Natural killer cell treated with Interleukin-12 subunit alpha and Interleukin-12 subunit beta and Interleukin-15 and Interleukin-18, amount 100 ng/mL, for 72 hours (primary cell): ENCODE measurements at places on chromosomes 7 and 10.

GRCh38 chr7:8157296-8157695, 104.7 kb downstream of the ICA1 start:
- DNase-seq = no peak

DNA sequence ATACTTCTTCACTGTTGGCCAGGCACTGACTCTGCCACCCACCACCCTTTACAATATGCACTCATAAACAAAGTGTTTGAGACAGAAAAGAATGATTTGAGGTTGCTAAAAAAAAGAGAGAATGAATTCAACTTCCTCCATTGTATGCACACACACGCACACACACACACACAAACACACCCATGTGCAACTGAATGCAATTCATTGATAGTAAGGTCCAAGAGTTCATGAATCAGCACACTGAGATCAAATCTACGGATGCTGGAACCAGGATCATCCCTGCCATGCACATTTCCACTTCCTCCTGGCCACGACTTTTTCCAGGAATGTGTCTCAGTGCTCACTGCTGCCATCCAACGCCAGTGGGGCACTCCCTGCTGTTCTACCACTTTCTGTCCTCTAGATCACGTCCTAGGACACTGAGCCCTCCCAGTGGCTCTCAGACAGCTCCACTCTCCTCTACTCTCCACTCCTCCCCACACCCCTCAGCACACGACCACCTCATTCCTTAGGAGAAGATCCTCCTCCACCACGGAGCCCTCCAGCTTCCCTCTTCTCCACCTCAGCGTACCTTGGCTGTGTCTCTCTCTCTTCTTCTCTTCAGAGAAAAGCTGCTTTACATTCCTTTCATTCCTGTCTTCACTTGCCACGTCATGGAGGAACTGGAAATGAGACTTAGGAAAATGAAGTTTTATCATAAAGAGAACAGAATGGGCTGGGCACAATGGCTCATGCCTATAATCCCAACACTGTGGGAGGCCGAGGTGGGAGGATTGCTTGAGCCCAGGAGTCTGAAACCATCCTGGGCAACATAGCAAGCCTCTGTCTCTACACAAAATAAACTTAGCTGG, 12.0 kb upstream of the TMEM213 start:
- DNase-seq = no peak

- DNase-seq = no peak
Measured at GRCh38 chr10:97325754-97326153, 6.7 kb downstream of the FRAT1 start.

DNA sequence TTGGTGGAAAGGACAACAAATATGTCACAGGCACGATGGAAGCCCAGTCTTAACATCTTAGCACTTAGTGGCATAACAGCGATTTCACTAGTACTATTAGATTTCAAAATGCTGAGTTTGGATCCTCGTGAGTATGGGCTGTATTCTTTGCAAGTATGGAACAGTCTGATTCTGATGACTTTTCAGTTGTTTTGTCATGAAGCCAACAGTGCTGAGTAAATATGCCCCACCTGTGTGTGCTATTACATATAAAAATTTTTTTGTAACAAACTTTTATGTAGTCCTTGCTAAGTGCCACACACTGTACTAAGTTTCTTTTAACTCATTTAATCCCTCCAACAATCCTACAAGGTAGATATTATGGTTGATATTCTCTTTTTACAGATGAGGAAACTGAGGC, 30.8 kb downstream of the MTURN start:
- no peak for DNase-seq

- no peak for DNase-seq
Measured at GRCh38 chr7:120955577-120956149, 5.1 kb downstream of the ING3 start.

GRCh38 chr10:122051609-122052385, 62.8 kb downstream of the TACC2 start:
- DNase-seq = no peak

DNA sequence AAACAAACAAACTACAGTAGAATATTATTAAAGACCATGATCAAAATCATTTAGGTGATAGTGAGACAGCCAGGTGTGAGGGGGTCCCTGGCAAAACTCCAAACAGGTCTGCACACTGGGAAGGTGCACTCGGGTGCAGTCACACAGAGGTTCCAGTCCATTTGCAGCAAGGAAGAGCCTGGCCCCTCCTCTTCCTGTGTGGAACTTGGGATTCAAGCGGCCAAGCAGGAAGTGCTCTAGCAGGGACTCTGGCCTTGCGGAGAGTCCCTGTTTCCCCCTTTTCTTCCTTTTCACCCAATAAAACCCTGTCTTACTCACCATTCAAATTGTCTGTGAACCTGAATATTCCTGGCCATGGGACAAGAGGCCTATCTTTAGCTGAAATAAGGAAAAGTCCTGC, 181.8 kb downstream of the LRRTM3 start:
- no peak for DNase-seq

- DNase-seq = no peak
Measured at GRCh38 chr7:26782501-26782900, 81.9 kb downstream of the SKAP2 start.

DNA sequence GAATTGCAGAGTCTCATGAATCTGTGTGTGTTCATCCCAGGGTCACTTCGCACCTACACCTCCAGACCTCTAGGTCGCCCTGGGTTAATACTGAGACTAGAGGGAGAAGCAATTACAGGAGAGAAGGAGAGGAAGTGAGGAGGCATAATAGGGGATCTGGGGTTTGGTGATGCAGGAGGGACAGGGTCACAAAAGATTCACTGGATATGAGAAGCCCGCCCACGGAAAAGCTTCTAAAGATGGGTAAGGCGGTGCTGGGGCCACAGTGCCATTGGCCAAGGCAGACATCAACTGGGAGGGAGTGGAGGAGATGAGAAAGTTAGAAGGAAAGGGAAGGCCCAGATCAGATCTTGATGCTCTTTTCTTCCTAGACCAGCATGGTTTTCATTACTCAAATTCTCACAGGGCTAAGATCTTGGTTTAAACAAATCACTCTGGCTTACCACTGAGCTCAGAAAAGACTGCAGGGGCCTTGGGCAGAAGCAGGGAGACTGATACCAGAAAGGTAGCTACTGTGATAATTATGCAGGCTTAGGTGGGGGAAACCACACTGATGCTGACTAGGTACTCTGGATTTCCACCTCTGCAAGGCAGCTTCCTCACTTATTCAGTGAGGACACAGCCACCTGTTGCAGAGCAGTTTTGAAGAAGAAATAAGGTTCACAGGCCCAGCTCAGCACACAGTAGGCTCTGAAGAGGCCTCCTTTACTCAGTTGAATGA, 17.4 kb upstream of the ZNF273 start:
- no peak for DNase-seq

DNA sequence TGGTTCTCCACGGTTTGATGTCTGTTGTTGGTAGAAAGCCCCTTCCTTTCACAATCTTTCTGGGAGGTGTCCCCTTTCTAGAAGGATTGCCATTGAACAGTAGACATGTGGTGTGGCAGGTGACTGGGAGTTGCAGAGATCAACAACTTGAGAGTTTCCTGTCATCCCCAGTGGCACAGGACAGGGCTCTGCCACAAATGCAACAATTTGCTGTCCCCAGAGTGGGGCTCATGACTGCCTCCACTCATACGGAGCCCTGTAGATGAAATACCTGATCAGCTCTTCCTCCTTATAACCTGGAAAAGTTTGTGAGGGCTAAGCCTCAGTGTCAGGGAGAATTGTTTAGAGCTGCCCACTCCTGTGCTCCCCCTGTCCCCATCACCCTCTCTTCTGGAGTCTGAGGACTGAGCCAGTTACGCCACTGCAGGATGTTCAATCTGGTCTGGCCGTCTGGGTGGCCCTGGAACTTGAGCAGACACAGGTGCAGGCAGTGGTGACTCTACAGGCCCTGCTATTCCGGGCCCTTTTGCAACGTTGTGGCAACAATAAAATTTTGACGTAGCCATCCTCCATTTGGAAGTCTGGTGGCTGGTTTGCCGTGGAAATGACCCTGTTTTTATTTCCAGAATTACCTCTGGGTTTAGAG, 6.5 kb downstream of the DBNL start:
- DNase-seq = peak; percentile 52

- no peak for DNase-seq
Measured at GRCh38 chr7:16604054-16604453, 41.5 kb downstream of the ANKMY2 start.

GRCh38 chr7:91165006-91165845, 99.0 kb upstream of the FZD1 start:
- no peak for DNase-seq

- no peak for DNase-seq
Measured at GRCh38 chr7:7512861-7513597, 22.6 kb downstream of the COL28A1 start.

- DNase-seq = no peak
Measured at GRCh38 chr7:133563251-133563650, 310.4 kb downstream of the EXOC4 start.

DNA sequence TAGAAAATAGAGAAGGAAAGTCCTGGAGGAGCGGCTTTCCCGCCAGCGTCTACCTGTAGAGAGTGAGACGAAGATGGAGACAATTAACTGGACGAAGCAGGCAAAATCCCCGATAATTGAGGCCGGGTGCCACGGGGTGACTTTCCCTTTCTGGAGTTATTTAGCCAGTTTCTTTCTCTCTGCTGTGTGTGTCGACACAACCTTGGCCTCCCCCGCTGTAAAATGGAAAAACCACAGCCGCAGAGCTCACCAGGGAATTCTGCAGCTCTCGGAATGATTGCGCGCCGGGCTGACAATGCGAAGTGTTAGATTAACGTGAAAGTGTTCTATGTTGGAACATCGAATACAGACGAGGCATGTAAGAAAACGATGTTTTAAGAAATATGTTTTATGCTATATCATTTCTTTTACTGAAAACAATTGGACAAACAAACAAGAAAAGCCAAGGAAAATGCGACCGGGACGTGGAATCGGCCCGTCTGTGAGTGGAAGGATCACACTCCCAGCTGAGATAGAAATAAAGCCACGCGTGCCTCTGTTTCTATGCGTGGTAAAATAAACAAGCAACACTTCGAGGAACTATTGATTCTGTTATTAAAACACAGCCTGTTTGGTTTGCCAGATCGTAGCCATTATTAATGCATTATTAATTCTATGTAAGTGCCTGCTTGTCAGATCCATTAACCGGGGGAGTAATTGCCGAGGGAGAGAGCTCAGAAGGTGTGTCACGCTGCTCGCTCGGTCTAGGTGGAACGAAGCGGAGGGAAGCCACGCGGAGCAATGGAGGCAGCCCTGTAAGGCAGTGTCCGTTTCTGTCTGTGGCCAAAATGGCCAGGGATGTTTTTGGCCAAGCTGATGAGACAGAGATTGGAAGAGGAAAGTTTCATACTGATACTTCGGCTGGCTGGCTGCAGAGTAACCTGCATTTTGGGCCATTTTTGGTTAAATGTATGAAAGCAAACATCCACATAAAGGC, 129.4 kb downstream of the DNAJB6 start:
- DNase-seq = no peak

- no peak for DNase-seq
Measured at GRCh38 chr7:55133630-55134358, 115.0 kb downstream of the EGFR start.

DNA sequence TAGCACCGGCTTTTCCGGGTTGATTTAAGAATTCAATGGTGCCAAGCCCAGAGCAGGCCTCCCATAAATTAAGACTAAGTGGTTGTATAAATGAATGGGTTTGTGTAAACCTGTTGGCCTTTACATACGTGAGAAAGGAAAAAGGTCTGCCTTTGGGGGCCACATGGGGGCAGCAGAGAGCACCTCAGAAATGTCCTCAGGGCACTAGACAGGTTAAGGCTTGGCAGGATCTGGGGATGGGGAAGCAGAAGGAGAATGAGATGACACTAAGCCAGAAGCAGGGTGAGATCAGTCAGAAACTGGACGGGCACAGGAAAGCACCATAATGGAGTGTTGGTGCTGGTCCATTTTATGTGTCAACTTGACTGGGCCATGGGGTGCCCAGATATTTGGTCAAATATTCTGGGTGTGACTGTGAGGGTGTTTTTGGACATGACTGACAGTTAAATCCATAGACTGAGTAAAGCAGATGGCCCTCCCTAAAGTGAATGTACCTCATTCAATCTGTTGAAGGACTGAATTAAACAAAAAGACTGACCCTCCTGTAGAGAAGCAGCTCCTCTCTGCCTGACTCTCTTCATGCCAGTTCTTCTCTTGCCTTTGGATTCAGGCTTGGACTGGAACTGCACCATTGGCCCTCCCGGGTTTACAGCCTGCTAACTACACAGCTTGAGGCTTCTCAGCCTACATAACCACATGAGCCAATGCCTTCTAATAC, 58.9 kb downstream of the FRMPD2 start:
- DNase-seq = no peak

DNA sequence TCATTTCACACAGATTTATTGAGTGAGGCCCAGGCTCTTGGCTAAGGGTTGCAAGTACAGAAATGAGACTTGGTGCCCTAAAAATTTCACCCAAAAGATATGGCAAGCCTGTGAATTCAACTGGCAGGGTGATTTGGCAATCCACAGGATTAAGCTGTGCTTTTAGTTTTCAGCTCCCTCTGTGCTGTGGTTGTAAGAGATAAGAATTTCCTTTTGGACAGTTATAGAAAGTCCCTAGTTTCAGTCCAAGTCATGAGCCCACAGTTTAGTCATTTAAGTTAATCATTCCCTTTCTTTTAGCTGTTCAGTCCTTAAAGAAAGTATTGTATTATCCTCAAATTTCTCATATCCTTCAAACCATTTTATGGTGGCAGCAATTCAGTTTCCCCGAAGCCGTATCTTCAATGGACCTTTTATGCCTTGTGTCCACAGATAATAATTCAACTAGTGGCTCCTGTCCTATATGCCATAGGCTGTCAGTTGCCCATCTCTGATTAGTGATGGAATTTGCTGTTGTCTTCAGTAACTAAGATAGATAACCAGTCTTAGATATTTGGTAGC, 73.4 kb upstream of the NAMPT start:
- no peak for DNase-seq

GRCh38 chr7:132148876-132149275, 427.4 kb downstream of the PLXNA4 start:
- no peak for DNase-seq

GRCh38 chr7:141792526-141792925, 2.5 kb downstream of the TAS2R5 start:
- DNase-seq = no peak

GRCh38 chr7:11327633-11328032, 354.0 kb downstream of the PHF14 start:
- DNase-seq = no peak

DNA sequence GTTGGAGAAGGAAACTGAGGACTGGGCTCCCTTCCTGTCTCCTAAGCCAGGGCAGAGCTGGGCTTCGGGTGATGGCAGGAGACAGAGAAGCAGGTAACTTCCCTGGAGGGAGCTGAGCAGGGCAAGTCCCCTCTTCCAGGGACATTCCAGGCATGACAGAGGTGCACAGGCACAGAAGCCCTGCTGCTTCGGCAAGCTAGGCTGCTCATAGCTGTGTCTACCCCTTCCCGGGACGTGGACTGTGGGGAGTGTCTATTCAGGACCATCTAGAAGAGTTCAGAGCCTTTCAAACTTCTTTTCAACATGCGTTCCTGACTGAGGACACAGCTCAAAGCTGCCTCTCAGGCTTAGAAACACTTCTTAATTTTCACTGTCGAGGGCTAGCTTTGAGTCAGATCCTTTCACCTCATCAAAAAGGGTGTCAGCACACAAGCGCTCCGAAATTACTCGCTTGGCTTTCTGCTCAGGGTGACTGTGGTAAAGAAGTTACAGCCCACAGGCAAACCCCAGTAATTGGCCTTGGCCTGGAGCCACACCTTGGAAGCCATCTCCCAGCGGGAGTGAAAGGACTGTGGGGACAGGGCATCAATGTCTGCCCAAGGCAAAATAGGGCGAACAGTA, 63.7 kb upstream of the STEAP1B start:
- no peak for DNase-seq

- no peak for DNase-seq
Measured at GRCh38 chr7:23431702-23432199, 38.5 kb downstream of the IGF2BP3 start.

GRCh38 chr7:45451342-45452035, 122.7 kb upstream of the ADCY1 start:
- no peak for DNase-seq

GRCh38 chr7:84722734-84723133, 464.1 kb downstream of the SEMA3D start:
- DNase-seq = no peak
